ENCODE measurements at places on chromosomes 5 and 9.

DNA sequence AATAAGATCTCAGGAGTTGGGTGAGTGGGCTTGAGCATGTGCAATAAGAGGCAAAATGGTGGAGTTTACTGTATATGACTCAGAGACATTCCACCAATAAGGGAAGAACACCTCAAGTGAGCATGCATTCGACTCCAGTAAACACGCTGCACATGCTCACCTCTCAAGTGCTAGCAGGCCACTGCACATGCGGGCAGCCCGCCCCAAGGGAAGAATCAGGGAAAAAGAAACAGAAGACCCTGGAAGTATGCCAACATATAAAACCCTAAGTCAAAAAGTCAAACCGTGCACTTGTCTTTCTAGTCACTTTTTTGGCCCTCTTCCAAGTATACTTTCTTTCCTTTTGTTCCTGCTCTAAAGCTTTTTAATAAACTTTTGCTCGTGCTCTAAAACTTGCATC lies 245.3 kb upstream of the RASA1 start:
- no peak for DNase-seq

DNA sequence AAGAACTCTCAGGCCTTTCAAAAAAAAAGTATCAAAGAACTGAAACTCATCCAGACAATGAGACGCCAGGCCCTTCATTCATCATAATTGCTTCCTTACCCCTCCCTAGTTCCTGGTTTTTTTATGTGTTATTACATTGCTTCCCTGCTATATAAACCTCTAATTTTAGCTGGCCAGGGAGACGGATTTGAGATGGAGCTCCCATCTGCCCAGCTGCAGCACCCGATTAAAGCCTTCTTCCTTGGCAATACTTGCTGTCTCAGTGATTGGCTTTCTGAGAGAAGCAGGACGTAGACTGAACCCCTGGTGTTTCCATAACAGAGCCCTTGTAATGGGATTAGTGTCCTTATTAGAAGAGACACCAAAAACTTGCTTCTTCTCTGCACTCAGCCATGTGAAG lies 62.4 kb downstream of the BARX1 start:
- DNase-seq, result no peak

DNA sequence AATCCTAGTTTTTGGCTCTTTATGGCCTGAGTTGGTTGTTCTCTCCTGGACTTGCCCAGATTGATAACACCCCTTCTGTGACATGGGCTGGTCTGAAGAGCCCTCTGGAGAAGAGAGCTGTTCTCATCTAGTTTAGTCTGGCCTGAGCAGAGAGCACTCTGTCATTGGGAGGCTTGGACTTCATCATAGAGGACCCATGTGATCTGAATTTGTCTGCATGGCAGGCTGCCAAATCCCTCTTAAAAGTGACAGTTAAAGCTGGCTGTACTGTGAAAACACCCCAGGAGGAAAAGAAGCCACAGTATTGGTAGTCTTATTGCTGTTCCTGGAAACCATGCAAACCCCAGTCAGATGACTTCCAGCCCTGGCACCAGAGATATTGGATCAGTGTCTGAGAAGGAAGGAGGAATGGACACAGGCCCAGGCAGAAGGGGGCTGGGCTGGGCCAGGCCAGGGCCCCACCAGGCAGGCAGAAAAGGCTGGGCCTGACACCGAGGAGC lies 3.7 kb upstream of the WDR31 start:
- DNase-seq, result no peak

DNA sequence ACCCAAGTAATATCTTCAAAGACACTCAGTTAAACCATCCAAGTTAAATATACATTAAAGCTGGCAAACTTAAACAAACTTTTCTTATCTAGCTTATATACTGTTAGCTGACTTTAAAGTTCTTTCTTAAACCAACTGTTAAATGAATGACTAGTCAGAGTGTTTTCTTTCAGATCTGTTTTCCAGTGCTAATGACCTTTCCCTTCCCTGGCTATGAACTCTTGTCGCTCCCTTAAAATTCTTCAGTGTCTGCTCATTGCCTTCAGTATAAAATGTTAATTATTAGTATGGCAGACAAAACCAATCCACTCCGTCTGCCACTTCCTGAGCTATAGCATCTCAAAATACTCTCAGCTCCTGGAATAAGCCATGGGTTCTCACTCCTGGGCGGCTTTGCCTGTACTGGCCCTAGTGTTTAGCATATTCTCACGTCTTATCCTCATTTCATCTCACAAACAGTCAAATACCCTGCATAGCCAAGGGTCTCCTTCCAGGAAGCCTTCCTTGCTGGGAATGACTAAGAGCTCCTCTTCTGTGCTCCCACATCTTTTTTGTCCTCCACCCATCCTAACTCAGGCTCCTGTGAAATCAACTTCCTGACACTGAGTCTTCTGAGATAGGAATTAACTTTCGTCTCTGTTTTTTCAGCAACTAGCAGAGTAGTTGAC lies 87.7 kb downstream of the VCAN start:
- DNase-seq, result no peak

DNA sequence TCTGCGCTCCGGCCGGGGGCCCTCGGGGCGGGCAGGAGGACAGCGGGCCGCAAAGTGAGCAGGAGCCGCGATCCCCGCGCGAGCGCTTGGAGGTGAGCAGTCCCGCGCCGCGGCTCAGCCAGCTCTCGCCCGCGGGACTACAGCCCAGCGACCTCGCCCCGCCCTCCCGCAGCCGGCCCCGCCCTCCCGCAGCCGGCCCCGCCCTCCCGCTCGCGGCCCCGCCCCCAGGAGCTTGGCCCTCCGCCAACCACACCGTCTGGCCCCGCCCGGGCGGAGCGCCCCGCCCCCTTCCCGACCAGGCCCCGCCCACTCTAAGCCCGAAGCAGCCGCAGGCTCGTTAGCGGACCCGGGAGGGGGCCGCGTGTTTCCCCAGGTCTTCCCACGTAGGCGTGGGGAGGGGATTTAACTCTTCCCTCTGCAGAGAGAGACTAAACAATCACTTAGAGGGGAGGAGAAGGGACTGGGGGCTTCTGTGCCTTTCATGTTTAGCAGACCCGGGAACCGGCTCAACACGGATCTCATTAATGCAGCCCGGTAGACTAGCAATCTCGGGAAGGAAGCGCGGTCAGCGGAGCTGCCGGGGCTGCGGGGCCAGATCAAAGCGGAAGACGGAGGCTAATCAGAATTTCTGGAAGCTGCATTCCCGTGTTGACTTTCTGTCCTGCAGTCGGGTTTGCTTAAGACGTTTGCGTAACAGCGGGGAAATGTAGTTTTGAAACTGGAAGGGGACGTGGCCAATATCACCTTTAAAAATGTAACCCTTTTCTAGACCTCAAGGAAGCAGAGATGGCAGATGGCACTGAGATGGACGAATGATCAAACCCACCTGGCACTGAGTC lies at the start of gene MYO10:
TSS of gene MYO10 (minus strand) at position 139 of the 839 bp plus-strand sequence. CDS start 480 bp downstream, outside the sequence.
- peak; percentile 49 for DNase-seq

DNA sequence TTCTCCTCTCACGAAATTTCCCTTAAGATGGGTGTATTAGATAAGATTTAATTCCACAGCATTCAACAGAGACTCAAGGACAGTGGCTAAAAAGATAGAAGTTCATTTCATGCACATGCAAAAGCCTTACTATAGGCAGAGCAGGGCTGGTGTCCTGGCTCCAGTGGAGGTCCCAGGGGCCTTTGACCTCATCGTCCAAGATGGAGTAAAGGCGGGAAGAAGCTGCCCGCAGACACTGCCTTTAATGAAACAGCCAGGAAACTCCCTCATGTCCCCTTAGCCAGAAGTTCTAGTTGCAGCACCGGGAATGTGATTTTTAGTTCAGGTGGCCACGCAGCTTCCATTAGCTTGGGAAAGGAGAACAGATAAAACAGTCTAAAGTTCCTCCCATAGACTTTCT lies 190.3 kb downstream of the TLE4 start:
- no peak for DNase-seq

Measured in CD4-positive, alpha-beta T cell treated with Interleukin-1 beta for 1 hour (primary cell).